Activated CD4-positive, alpha-beta T cell treated with anti-CD3 and anti-CD28 coated beads, Interleukin-2, amount 50 U/mL, for 24 hours (primary cell): ENCODE measurements at places on chromosomes 3 and 15.
A peak's percentile ranks its signal among the peaks of the same experiment; 100 is the strongest.

GRCh38 chr3:16741890-16742289, 136.7 kb upstream of the DAZL start:
- DNase-seq, result no peak

GRCh38 chr15:67037694-67038093, 27.7 kb upstream of the SMAD3 start:
- DNase-seq, result no peak

GRCh38 chr3:39401983-39402382, 4.5 kb upstream of the RPSA start:
- DNase-seq, result no peak

DNA sequence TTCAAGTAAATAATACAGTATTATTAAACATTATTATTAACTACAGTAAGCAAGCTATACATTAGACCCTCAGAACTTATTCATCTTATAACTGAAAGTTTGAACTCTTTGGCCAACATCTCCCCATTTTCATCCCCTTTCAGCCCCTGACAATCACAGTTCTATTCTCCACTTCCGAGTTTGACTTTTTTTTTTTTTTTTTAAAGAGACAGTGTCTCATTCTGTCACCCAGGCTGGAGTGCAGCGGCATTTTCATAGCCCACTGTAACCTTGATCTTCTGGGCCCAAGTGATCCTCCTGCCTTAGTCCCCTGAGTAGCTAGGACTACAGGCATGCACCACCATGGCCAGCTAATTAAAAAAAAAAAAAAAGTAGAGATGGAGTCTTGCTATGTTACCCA, 41.3 kb upstream of the LRIG1 start:
- DNase-seq, result no peak

- peak; percentile 35 for DNase-seq
Measured at GRCh38 chr3:5187920-5188418, 462 bp downstream of the EDEM1 start.

- no peak for DNase-seq
Measured at GRCh38 chr3:68206524-68207117, 552.2 kb upstream of the SUCLG2 start.

GRCh38 chr15:94206463-94207167, 24.7 kb upstream of the MCTP2 start:
- DNase-seq, result no peak

GRCh38 chr15:87777054-87777561, 479.4 kb downstream of the NTRK3 start:
- DNase-seq, result no peak

GRCh38 chr3:153595186-153595815, 433.3 kb downstream of the RAP2B start:
- no peak for DNase-seq

GRCh38 chr3:20052851-20053250, 12.6 kb downstream of the KAT2B start:
- no peak for DNase-seq

DNA sequence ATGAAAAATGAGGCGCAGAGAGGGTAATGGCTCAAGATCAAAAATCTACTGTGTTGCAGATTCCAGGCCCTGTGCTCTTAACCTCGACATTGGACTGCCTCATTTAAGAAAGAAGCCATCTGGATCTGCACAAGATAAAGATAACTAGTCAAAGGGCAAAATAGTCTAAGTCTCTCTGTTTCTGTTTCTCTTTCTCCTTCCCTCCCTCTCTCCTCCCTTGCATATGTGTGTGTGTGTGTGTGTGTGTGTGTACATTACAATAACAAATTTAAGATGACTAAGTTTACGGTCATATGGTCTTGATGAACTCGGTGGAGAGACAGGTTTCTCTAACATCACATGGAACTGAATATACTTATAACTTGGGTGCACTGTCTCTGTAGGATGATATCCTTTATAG, 69.2 kb downstream of the MEIS2 start:
- DNase-seq, result no peak

DNA sequence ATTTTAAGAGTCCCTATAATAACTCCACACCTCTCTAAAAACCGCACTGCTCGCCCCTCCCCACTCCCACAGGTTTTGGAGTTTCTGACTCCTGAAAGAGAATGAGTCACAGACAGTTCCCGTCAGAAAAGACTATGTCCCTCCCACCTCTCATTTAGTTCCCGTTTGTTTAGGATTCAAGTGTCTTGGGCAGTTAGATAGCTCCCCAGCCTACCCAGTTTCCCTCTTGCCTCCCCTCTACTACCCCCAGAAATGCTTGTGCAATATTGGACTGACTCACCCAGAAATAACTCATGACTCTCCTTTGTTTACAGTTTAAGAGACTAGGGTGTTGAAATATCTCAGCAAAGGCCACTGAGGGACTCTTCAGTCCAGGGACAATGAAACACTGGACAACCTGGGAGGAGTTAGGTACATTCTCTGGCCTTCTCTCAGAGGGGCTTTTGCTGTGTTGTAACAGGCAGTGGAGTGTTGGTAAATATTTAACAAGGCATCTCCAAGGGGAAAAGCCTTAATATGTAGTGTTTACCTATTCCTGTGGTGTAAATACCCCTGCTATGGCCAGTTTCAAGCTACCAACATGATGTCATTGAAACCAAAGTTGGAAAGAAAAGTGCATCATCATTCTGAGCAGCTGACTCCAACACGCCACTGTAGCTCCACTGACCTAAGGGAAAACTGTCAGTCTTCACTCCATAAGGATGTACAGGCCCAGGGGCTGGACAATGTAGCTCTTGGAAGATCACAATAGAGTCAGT, 96.1 kb upstream of the CHD2 start:
- DNase-seq, result peak; percentile 52

DNA sequence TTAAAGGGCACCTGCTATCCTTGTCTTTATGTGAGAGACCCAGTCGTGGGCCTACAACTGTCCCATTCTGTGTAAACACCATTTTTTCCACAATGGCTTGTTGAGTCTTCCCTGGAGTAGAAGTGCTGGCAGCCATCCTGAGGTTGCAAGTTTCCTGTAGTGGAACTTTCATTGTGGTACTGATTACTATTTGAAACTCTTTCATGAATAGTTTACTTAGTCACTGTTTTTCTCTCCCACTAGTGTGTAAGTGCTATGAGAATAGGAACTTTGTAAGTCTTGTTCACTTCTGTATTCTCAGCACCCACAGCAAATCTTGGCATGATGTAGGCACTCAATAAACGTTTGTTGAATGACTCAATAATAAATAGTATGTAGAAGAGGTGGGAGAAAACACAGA, 48.6 kb downstream of the RARB start:
- no peak for DNase-seq

- no peak for DNase-seq
Measured at GRCh38 chr3:5016211-5017161, 37.2 kb downstream of the BHLHE40 start.

- no peak for DNase-seq
Measured at GRCh38 chr3:10609134-10609533, 103.7 kb upstream of the ATP2B2 start.

GRCh38 chr3:110504401-110504800, 567.2 kb upstream of the NECTIN3 start:
- no peak for DNase-seq

GRCh38 chr3:8371085-8371551, 130.5 kb upstream of the LMCD1 start:
- no peak for DNase-seq

- no peak for DNase-seq
Measured at GRCh38 chr3:42428830-42429229, 18.4 kb upstream of the LYZL4 start.

DNA sequence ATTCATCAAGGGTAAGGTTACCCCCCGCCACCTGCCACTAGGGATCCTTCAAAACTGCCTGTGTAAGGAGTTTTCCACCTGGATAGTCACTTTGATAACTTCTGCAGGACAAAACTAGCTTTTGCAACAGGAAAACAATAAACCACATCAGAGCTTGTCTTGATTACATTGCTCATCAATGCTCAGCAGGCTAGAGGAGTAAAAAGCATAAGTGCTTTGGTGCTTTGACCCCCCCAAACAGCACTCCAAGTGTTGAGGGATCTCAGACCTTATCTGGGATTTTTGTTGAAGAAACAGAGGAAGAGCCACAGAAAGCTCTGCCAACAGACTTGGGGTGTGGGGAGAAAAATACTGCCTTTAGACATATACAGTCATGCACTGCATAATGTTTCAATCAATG, 10.8 kb upstream of the PHLDB2 start:
- DNase-seq, result no peak

DNA sequence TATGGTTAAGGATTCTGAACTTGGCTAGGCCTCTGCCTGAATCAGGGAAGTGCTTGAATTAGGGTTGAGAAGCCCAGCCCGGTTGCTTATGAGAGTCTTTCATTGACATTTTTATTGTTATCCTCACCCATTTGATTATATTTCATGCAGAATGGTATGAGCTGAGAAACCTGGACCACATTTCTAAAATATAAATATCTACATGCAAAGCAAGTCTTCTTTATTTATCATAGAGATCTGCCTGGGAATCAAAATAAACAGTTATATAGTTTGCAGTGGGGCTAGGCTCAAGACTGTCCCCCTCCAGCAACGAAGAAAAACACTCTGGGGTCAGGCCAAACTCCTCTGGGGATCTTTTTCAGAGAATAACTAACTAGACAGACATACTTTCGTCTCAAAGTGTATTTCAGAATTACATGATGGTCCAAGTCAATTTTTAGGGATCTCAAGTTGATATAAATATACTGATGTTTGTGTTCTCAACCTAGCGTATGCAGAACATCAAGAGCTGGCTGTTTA, 675.4 kb upstream of the NR2F2 start:
- no peak for DNase-seq

GRCh38 chr3:158352551-158352950, 218.4 kb upstream of the MLF1 start:
- no peak for DNase-seq

DNA sequence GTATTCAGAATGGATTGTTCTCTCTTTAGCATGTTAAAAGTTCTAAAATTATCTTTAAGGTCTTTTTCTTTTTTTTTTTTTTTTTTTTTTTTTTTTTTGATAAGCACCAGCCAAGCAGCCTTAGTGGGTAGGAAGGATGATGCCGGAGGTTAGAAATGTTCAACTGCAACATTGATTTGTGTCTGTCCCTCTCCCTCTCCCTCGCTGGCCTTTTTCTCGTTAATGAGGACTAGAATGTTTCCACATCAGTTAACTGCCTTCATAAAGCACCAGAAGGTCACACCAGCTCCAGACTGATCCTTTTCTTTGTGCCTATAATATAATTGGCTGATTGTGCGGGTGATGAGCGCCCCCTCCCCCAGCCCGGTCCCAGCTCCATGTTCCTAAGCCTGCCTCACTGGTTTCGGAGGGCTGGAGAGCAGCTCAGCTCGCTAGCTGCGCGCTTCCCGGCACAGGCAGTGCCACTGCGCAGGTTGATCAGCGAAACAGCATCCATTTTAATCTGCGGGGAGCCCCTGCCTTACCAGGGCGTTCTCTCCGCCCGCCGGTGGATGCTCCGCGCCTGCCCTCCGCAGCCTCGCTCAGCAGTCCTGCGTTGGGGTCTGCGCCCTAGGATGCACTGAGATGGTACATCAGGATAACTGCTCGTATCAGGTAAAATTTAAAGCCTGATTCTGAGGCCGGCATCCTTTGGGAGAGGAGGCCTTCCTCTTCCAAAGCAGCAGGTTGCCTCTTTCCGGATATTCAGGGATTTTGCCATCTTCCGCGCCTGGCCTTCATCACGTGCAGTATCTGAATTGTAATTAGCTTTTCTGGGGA, 148.9 kb upstream of the IL12A start:
- no peak for DNase-seq

DNA sequence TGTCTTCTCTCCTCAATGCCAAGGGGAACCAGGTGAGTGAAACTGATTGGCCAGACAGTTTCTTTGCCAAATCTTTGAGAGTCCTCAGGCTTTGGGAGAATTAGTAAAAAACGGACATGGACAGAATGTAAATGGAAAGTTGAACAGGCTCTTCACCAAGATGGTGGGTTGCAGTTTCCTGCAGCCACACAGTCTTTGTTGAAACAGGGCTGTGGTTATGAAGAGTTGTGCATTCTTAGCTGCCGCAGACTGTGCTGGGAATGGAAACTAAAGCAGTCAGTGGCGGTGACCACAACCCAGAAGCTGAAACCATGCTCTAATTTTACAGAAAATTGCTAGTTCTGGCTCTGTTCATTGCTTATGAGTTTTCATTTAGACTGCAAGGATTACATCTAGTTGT, 42.1 kb upstream of the TASOR start:
- DNase-seq, result peak; percentile 41

- no peak for DNase-seq
Measured at GRCh38 chr3:22236490-22237270, 485.7 kb upstream of the ZNF385D start.

- no peak for DNase-seq
Measured at GRCh38 chr15:98580572-98580971, 67.8 kb upstream of the IGF1R start.

DNA sequence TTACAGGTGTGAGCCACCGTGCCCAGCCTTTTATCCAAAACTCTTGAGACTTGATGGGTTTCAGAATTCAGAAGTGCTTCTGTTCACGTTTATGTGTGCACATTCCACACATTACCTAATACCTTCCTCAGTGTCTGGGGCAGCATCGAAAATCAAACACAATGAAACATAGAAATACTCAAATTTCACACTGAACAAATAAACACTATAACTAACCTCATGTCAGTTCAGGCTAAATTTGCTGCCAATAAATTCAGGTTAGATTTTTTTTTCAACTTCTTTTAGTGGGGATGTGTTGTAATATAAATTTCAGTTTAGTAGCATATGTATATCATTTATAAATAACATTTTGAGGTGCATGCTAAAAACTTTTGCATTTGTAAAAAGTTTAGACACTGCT, 2.8 kb downstream of the EIF2AK4 start:
- no peak for DNase-seq
